ENCODE measurements at places on chromosomes 1 and 21. TPM values are rescaled to one million over a fixed set of nuclear protein-coding genes. Genes with fewer than 3 reads are reported as not detected.
A peak's percentile ranks its signal among the peaks of the same experiment; 100 is the strongest.

GRCh38 chr1:211714154-211714553, 38.7 kb upstream of the NEK2 start:
- DNase-seq, result no peak

DNA sequence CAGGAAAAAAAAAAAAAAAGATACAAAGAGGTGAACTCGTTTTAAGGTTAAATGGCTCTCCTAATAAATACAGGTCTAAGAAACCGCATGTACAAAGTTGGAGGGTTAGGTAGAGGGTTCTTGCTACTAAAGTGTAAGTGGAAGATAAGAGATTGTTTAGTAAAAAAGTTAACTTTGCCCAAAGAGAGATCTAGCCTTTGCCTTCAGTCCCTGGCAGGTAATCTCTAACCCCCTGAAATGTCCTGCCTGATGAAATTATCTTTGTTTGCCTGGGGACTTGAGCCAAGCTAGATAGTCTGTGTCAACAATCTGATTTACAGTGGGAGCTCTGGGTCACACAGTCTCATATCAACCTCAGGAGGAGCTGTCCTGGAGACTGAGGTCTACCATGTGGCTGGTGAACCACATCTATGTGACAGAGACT, 57.6 kb downstream of the TRIM33 start:
- DNase-seq, result no peak

- DNase-seq, result peak; percentile 25
Observed at GRCh38 chr1:87169263-87169910, 159.3 kb upstream of the LMO4 start.

DNA sequence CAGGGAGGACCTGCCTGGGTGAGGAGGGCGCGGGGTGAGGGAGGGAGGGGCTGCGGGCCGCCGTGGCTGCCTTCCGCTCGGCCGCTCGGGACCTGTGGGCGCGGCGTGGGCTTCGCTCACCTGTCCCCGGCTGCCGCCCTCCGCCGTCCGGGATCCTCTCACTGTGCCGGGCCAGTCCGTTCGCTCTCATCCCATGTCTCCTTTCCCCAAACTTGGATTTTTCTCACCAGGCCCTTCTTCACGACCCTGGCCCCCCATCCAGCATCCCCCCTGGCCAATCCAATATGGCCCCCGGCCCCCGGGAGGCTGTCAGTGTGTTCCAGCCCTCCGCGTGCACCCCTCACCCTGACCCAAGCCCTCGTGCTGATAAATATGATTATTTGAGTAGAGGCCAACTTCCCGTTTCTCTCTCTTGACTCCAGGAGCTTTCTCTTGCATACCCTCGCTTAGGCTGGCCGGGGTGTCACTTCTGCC, 362 bp downstream of the ZBTB48 start:
- no peak for DNase-seq

DNA sequence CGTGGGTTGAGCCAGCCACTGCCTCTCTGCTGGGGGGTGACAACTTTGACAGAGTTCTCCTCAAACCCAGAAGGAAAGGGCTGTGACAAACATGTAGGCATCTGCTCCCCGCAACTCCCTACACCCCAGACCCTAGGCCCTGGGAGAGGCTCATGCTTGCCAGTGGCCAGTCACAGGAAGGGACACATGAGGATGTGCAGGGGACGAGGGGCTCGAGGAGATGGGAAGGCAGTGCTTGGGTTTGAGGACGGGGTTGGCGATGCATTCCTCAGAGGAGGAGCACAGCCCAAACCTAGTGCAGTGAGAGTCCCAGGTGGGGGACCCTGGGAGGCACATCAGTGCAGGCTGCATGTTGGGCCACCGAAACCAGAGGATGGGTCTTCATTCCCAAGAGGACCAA, 62.1 kb downstream of the STUM start:
- DNase-seq, result no peak

DNA sequence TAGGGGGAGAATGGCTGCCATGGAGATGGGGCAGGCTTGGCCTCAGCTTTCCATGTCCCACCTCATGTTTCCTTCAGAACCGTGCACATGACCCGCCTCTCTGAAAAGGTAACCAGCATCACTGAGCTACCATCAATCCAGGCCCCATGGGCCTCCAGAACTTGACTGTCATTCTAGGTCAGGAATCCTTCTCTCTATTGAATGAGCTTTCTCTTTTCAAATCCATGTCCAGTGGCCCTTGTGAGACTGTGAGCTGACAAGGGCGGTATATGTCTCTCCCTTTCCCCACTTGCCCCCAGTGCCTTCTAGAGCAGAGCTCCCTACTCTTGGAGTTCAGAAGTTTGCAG, 4.4 kb downstream of the CSRP1 start:
- no peak for DNase-seq

DNA sequence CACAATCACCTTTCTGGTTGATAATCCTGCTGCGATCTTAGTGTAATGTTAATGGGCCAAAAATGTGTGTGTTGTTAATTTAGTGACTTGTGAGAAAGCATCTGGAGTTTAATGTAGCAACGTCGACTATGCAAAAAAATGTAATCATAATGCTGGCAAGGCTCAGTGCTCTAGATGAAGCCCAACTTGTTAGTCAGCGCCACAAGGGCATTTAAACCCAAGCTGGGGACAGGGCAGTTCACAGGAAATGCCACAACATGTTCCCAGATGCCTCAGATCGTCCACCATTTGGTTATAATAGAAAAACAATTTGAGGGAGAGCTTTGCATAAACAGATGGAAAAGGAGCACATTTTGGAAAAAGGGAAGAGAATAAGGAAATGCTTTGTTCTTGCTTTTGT, 585.4 kb upstream of the PLXNA2 start:
- DNase-seq, result no peak

GRCh38 chr1:245181158-245181517, 26.4 kb downstream of the KIF26B start:
- DNase-seq, result no peak

GRCh38 chr1:29123887-29124365, at the start of gene TMEM200B:
TMEM200B (minus strand) TSS chr1:29123903; CDS start chr1:29121828, 2,075 bp downstream.
- no peak for DNase-seq

DNA sequence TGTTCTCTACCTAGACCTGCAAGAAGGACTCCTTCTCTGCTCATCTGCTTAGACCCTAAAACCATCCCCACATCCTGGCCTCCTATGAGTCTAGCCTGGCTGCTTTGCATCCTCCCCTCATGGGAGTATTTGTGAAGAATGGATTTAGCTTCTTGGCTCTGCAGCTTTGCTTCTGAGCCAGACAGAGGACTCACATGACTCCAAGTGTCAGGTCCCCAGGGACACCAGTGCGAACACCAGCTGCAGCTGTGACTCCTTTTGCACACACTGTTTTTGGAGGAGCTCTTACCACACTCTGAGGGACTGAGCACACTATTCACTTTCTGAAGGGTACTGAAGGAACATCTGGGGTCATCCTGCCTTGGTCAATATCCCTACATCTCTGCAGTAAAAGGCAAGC, 131.8 kb upstream of the SGIP1 start:
- DNase-seq, result peak; percentile 56

DNA sequence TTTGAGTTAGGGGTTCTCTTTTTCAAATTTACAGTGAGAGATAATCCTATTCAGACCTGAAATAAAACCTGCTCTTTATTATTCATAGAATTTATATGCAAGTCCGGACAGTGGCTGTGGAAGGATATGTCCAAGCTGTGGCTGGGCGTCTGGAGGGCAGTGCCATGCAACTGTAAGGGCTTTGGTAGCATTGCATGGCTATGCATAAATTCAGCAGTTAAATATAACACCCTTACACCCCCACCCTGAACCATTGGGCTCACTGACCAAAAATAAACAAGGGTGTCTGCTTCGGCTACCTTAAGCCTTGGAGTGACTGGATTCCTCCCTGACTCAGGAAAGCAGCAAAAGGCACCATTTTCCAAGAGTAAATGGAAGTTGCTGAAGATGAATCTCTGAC, 5.4 kb downstream of the CHTOP start:
- no peak for DNase-seq

GRCh38 chr1:23910553-23911246, 2.5 kb downstream of the CNR2 start:
- no peak for DNase-seq

DNA sequence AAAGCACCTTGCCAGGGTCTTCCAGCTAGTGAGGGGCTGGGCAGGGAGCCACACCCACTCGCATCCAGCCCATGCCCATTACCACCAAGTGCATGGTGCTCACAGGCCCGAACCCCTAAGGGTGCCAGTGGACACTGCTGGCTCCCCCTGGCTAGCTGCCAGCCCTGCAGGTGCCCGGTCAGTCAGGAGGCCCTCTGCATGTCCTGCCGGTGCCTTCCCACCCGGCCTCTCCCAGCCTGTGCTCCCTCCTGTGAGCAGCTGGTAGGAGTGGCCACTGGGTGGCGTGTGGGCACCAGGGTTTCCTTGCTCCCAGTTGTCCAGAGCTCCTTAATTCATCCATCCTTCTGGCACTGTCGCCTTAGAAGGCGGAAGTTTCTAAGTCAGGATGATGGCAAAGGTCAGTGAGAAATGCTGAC, 33.4 kb downstream of the QSOX1 start:
- DNase-seq, result peak; percentile 52

DNA sequence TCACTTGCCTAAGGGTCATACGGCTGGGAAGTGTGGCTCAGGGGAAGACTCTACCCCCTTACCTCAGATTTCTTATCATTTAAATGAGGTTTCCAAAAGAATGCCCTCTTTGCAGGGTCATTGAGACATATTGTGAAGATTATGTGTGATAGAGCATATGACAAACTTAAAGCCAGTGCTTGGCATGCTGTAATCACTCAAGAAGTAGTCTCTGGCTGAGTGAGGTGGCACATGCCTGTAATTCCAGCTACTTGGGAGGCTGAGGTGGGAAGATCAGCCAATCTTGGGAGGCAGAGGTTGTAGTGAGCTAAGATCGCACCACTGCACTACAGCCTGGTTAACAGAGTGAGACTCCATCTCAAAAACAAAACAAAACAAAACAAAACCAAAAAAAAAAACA, 7.5 kb upstream of the LDLRAD2 start:
- DNase-seq, result no peak

GRCh38 chr1:178693366-178693765, 31.7 kb upstream of the RALGPS2 start:
- DNase-seq, result peak; percentile 38

- DNase-seq, result peak; percentile 31
Observed at GRCh38 chr1:51518033-51518585, 957 bp downstream of the EPS15 start.

DNA sequence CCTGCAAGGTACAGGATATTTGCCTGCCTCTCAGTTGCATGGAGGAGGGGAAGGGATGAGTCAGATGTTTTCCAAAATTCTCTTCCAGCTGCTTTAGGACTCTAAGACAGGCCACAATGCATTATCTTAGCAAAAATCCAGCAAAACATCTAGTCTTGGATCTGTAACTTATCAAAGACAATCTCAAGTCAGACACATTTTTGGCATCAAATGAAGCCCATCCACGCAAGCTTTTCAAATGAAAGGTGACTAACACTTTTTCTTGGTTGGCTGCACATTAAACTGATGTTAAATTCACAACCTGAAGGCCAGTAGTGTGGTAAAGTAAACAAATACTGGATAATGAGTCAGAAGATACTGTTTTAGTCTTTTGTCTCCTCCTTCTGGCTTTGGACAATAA, 21.3 kb downstream of the FAM78B start:
- no peak for DNase-seq

GRCh38 chr21:46286648-46287002, 483 bp downstream of the YBEY start:
- DNase-seq, result peak; percentile 81

- DNase-seq, result no peak
Observed at GRCh38 chr1:7574121-7575040, 196.7 kb upstream of the VAMP3 start.

DNA sequence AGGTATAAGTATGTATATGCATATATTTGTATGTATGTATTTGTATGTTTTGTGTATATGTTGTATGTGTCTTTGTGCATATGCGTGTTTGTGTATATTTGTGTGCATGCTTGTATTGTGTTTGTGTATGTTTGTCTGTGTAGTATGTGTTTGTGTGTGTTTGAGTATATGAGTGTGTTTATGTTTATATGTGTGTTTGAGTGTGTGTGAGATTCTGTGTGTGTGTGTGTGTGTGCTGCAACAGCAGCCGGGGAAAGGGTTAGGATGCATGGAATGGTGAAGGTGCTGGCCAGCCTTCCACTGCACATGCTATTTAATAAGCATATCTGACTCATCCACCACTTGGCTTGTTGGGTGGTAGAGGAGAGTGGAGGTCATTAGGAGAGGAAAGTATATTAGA, 46.6 kb upstream of the RAB4A start:
- peak; percentile 55 for DNase-seq

- DNase-seq, result no peak
Observed at GRCh38 chr21:44370786-44371410, 17.5 kb downstream of the TRPM2 start.

DNA sequence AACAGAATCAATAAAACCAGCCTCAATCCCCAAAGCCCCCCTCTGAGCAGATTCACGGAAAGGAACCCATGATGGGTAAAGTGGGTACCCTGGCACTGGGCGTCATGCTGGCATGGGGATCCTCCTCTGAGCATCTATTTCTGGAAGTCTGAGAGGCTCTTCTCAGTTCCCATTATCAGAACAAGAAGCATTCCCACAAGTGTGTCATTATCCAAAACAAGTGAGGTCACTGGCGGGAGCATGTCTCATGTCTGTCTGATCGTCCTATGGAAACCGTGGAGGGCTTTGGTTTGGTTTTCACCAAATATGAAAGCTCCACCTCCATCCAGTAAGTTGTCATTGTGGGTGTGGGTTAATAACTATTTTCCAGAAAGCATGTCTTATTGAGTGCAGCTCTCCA, 70.7 kb downstream of the PGM1 start:
- no peak for DNase-seq

DNA sequence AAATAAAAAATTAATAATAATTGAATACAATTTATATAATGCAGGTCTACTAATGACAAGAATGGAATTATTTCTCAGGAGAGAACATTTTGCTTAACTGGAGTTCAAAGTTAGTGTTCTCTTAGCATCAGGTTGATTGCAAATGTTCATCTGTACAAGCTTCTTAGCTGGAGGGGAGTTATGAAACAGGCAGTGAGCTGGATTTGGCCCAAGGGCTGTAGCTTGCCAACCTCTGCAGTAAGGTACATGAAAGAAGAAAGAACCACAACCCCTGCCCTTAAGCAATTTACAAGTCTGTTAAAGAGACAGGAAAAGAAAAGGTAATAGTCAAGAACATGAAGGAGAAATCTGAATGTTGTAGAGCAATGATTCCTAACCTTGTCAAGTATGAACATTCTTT, 17.0 kb downstream of the LPGAT1 start:
- peak; percentile 46 for DNase-seq

DNA sequence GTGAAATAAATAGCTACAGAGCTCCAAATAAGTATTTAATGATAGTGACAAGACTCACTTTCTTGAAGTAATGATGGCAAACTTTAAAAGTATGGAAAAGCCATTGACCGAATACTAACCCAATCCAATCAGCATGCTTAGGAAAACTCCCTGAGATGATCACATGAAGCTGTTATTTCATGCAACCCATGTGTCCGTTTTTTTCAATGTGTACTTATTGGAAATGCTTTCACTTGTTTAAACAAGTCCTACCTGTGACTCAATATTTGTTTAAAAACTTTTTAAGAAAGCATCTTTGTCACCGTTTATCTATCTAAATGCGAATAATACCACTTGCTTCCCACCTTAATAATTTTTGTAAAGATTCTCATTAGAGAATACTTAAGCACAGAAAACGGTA, 185.8 kb downstream of the NRIP1 start:
- no peak for DNase-seq

The SELE gene
- total RNA-seq, result not detected

The CHI3L2 gene
- 1.5 TPM for total RNA-seq

The FAAH gene
- total RNA-seq, result 2.1 TPM

The JTB gene
- 98.9 TPM for total RNA-seq

The PLCH2 gene
- 0.17 TPM for total RNA-seq

The OR2T35 gene
- total RNA-seq, result not detected

The ATP8B2 gene
- 177 TPM for total RNA-seq

The ATP1A2 gene
- total RNA-seq, result 1.8 TPM

The CD84 gene
- not detected for total RNA-seq

The TRIM17 gene
- total RNA-seq, result 0.26 TPM

The NUP210L gene
- total RNA-seq, result 0.17 TPM

The VWA5B1 gene
- total RNA-seq, result not detected

Data from fibroblast of lung (primary cell).